Ecto neural progenitor cell (in vitro differentiated cells): ENCODE measurements at places on chromosomes 12 and 14.

- no peak for DNase-seq
These were observed 84.8 kb downstream of the RBM19 start for GRCh38 chr12:113880988-113881962.

DNA sequence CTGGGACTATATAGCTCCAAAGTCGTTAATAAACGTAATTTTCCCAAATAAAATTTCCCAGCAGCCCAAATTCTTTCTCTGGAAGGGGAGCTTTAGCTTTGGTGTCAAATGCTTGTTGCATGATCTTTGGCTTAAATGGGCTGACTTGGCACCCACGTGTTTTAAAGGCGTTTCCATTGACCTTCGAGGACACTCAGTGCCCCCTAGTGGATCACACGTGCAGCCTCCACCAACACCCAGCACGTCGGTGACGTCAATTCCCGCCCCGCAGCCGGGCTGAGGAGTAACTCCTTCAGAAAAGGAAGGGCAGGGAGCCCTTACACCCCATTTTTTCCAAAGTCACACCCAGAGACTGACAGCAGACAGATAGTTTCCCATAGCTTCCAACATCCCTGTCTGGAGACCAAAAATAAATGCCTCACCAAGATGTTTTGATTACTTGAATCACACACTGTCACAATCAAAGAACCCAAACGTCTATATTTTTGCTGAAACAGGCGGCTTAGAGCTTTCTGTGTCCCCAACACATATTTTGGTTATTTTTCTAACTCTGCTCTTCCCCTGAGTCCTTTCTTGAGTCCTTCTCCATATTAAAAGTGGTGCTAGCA lies 707.9 kb downstream of the AACS start:
- peak; percentile 59 for DNase-seq

DNA sequence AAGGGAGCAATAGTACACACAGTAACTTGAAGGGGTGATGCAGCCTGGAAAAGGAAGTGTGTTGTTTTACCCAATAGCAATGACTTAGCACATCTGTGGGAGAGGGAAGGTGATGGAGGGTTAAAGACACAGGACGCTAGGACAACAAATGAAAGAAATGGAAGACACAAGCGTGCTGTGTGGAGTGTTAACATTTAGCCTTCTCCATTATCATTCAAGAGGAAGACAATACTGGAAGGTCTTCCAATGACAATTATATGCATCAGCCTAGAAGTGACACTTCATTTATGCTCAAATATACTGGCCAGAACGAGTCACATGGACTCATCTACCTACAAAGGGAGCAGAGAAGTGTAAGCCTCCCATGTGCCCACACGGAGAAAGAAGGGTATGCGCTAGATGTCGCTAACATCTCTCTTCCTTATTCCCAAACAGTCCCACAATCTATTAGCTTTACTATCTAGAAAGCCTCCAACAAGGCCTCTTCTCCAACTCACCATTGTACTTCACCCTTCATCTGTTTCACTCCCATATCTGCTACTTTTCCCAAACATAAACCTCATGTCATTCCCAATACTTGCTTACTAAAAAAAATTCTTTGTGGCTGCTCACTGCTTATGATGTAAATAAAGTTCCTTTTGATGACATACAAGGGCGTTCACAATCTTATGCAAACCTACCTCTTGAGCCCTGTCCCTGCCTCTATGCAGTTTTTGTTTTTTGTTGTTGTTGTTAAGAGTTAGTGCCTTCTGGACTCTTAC lies 20.3 kb downstream of the PPM1H start:
- no peak for DNase-seq

DNA sequence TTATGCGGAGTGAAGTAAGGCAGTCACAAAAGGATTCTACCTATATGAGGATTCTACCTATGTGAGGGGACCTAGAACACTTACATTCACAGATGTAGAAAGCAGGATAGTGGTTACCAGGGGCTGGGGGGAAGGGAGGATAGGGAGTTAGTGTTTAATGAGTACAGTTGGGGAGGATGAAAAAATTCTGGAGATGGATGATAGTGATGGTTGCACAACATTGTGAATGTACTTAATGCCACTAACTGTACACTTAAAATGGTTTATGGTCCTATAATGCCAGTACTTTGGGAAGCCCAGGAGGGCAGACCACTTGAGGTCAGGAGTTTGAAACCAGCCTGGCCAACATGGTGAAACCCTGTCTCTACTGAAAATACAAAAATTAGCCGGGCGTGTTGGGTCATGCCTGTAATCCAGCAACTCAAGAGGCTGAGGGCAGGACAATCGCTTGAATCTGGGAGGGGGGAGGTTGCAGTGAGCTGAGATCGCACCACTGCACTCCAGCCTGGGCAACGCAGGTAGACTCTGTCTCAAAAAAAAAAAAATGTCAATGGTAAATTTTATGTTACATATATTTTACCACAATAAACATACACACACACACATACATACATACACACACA lies 25.4 kb downstream of the SVOP start:
- no peak for DNase-seq

GRCh38 chr12:127588249-127588648 lies 678.7 kb upstream of the TMEM132C start:
- no peak for DNase-seq
